Caudate nucleus (tissue), 63 donors: ENCODE measurements at places on chromosomes 7 and 10.

- no peak for DNase-seq
Observed at GRCh38 chr10:17454161-17455014, at the start of gene ST8SIA6. TSS of gene ST8SIA6 (minus strand) at chr10:17454595. CDS start at chr10:17454255, 340 bp downstream.

GRCh38 chr7:20519645-20520044, 95.8 kb upstream of the ABCB5 start:
- no peak for DNase-seq

- no peak for DNase-seq
Observed at GRCh38 chr10:130713731-130714130, 577.5 kb downstream of the GLRX3 start.

DNA sequence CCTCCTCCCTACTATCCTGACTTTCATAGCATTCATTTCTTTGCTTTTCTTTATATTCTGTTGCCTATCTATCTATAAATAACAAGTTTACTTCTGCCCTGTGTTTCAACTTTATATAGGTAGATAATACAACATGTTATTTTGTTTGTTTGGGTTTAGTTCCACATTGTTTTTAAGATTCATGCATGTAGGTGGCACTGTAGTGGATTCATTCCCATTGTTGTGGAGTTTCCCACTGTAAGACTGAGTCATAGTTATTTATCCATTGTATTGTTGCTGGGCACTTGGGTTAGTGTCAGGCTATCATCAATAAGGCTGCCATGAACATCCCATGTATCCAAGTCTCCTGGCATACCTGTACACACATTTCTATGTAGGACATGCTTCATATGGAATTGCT, 127.7 kb downstream of the ARHGAP22 start:
- DNase-seq, result no peak

GRCh38 chr7:80206763-80207162, 72.1 kb downstream of the GNAI1 start:
- no peak for DNase-seq

DNA sequence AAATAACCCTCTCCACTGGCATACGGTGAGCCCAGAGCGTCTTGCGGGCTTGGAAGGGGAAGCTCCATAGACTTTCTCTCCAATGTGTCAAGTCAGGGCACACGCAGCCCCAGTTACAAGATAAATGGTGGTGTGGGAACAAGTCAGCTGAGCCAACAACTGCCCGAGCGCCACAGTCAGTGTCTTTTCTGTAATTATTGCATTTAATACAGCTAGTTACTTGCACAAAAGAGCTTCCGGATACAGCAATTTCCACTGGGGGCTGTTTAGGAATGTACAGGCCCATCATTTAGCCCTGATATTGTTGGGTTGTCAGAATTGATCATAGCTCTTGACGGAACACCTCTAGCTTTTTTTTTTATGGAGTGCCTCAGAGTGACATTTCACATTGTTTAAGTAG, 193.5 kb upstream of the SP8 start:
- no peak for DNase-seq

DNA sequence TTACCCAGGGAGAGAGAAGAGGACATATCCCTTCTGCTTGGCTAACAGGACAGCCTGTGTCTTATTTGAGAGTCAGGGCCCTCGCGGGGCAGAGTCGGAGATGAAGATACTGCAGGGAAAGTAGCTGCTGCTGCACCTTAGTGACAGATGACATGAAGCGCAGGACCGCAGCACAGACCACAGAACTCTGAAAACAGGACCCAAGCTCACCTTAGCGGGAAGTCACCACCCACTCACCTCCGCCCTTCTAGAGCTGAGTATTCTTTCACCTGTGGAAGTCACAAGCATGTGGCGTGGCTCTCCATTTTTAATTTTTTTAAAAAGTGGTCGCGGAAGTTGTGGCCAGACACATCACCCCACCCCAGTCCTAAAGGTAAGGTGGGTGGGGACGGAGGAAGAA, 191.4 kb downstream of the FAM107B start:
- no peak for DNase-seq

GRCh38 chr7:39651265-39651664, 27.9 kb downstream of the RALA start:
- no peak for DNase-seq
